Uterus (tissue), 4 donors: ENCODE measurements at places on chromosomes 11 and 22. TPM values are rescaled to one million over a fixed set of nuclear protein-coding genes. Genes with fewer than 3 reads are reported as not detected.

GRCh38 chr11:131195661-131196517 is 174.5 kb upstream of the NTM start:
- peak; percentile 18 for DNase-seq
- H3K27me3 ChIP-seq: peaks cover 4% of the 10 kb centered on the region
- H3K4me1 ChIP-seq: no peaks in the 10 kb centered on the region
- H3K36me3 ChIP-seq: no peaks in the 10 kb centered on the region
- no peak overlapping the region for H3K4me3 ChIP-seq
- H3K27ac ChIP-seq: no peak overlapping the region

- H3K36me3 ChIP-seq: no peaks in the 10 kb centered on the region
- no peaks in the 10 kb centered on the region for H3K27me3 ChIP-seq
- no peak within 1 kb of the TSS for H3K27ac ChIP-seq
These were observed at the start of gene DSCAML1 for GRCh38 chr11:117796872-117797529. TSS of gene DSCAML1 (minus strand) at chr11:117797216. CDS start at chr11:117797079, 137 bp downstream.

GRCh38 chr11:10326012-10326964 is 21.4 kb downstream of the ADM start:
- H3K4me1 ChIP-seq: peaks cover 2% of the 10 kb centered on the region
- peak overlapping the region; percentile 55 for H3K27ac ChIP-seq
- no peaks in the 10 kb centered on the region for H3K36me3 ChIP-seq

DNA sequence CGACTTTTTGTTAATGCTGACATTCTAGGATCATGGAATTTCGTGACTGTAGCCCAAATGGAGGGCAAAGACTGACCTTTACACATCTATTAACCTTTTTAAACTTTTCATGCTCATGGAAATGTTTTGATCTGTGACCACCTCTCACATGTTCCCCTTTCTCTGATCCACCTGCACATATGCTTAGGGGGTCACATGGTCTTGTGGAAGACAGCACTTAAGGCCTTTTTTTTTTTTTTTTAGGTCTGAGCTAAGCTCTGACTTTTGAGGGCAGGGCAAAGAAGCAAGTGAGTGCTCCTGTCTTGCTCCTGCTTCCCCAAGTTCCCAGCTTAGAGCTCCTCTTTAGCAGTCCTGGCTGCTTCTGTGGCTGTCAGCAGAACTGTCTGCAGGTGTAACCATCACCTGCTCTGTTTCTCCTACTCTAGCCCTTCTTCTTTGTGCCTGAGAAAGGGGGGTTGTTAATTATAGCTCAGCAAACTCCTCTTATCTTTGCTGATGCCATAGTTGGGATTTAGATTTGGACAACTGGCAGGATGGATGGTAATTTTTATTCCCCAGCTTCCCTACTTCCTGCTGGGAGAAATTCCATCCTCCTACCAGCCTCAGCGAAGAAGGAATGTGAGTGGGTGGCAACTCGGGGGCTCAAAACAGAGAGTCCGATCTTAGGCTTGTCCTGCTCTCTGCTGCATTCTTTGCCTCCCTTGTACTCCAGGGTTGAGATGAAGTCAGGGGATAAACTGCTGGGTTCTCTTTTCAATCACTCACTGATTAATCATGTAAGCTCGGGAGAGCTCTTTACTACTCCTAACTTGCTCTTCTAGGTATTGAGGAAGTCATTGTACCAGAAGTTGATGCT is 64.4 kb downstream of the GRAMD1B start:
- no peaks in the 10 kb centered on the region for H3K4me1 ChIP-seq
- no peaks in the 10 kb centered on the region for H3K36me3 ChIP-seq
- H3K27ac ChIP-seq: no peak overlapping the region
- H3K4me3 ChIP-seq: no peak overlapping the region
- no peak for DNase-seq
- H3K27me3 ChIP-seq: no peaks in the 10 kb centered on the region

DNA sequence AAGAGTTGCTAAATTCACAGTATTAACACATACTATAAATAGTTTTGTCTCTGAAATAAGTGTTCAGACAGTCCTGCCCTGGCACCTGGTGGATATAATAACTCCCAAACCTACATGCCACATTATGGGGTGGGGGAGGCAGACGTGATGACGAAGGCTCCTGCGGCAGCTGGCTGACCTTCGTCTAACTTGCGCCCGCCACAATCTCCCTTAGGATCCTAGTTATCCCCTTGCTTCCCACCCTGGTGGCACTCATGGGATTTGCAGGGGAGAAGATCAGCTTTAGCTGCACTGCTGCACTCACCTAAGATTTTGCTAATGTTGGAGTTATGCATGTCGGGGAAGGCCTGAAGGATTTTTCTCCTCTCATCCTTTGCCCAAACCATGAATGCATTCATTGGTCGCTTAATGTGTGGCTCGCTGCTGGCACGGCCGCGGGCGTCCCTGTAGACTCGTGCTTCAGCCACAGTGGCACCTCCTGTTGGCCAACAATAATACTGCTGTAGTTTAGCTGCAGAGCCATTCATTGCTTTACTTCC is 367.6 kb downstream of the SOX6 start:
- no peak overlapping the region for H3K4me3 ChIP-seq
- no peaks in the 10 kb centered on the region for H3K4me1 ChIP-seq
- no peak for DNase-seq
- H3K27ac ChIP-seq: no peak overlapping the region

Gene AIFM3
- total RNA-seq: not detected

Gene LRRN4CL
- 45.9 TPM for total RNA-seq

Gene METTL15
- total RNA-seq: 41.1 TPM
